ENCODE measurements at places on chromosomes 2 and 18. TPM values are rescaled to one million over a fixed set of nuclear protein-coding genes. Genes with fewer than 3 reads are reported as not detected.
A peak's percentile ranks its signal among the peaks of the same experiment; 100 is the strongest.

GRCh38 chr2:233692648-233693047, at the start of gene UGT1A6:
TSS of gene UGT1A6 (plus strand) at chr2:233692890. CDS start at chr2:233693005, 115 bp downstream.
- no peak for DNase-seq

GRCh38 chr2:74756356-74756890, 77.5 kb upstream of the HK2 start:
- no peak for DNase-seq

DNA sequence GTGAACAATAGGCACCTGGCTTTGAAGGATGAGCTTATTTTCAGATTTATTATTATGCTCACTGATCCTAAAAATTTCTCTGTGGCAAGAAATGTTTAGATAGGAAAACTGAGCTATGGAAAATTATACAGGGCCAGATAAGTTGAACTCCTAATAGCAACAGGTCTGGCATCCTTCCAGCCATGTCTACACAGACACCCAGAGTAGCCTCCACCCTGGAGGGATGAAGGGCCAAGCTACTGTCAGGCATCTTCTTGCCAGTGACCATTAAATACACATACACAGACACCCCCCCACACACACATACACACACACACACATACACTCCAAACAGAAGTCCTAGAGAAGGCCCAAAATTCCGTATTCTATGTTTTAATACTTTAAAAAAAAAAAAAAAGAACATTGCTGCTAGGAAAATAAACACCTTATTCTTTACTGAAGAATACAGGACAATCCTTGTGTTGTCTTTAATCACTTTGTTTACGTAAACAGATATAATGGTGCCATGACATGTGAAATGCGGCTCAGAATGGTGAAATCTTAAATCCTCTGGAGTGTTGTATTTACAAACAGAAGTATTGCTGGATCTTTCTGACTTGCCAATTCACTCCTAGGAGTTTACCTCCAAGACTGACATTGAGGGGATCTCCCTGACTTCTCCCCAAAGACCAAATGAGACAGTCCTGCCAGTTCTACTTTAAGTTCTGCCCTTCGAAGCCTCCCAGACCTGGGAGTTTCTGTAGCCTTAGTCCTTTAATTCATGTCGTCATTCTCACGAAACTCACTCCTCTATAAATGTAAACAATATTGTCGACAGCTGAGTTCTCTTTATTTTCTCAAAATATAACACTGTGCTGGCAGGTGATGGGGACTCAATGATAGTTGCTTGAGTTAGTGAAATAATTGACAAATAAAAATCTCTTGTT, 163.1 kb downstream of the ANTXR1 start:
- no peak for DNase-seq

GRCh38 chr18:79528316-79528695, 132.6 kb downstream of the NFATC1 start:
- no peak for DNase-seq

- no peak for DNase-seq
Measured at GRCh38 chr2:8849327-8849726, 11.9 kb upstream of the KIDINS220 start.

- DNase-seq = no peak
Measured at GRCh38 chr2:135317375-135317774, 213.6 kb downstream of the ZRANB3 start.

DNA sequence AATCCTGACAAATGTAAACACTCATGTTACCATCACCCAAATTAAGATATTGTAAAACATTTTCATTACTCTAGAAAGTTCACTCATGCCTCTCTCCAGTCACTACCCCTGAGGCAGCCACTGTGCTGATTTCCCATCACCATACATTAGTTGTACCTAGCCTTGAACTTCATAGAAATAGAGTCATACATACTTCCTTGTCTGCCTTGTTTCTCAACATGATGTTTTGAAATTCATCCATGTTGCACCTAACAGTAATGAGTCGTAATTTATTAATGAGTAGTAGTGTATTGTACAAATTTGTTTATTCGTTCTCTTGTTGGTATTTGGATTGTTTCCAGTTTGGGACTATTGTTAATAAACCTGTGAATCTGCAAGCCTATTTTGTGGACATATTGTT, 49.0 kb upstream of the TWSG1 start:
- no peak for DNase-seq

DNA sequence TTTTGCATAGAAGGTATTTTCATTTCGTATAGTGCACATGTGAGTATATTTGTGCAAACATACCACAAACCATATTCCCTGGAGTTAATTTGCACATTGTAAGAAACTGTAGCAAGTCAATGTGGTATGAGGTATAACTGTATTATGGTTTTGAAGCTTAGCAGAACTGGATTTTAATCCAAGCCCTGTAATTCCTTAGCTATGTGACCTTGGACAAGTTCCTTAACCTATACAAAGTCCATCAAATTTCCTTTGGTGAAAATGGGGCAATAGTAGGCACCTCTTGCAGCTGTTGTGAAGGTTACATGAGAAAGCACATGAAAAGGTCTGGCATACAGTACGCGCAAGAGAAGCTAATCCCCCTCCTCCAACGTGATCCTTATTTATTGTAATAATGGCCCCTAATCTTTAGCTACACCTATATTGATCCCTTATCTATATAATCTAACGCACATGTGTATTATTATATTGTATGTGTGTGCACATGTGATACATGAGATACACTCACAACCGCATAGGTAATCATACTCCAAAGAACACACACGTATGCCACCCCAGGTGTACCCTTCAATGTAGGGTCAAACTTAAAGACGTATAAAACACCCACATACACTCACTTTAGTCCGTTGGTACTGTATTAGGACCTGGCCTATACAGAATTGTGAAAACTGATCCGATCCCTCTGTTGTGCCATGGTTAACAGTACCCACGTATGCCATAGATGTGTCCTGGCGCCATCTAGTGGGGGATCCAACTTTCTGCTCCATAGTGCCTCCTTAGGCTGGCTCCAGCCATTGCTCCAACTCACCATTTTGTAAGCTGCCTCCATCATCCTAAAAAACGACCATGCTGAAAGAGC, 402.9 kb upstream of the SLC14A2 start:
- peak; percentile 63 for DNase-seq

DNA sequence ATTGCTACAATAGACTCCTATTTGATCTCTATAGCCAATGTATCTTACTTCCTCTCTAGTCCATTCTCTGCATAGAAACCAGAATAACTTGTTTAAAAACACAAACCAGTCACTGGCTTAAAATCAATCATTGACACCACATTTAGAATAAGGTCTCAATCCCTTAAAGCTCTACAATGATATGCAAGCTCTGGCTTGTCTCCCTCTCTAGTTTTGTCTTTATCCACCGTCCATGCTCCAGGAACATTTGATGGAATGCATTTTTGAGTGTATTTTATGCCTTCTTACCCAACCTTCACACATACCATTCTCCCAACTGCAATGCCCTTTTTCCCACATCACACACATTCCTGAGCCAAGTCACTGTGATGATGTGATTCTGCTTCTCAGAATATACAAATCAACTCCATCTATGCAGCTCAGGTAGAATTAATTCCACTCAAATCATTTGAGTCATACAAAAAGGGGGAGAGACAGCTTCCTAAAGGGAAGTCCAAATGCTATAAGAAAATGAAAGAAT, 1107.2 kb downstream of the DPP10 start:
- no peak for DNase-seq

GRCh38 chr2:170314744-170315447, 136.9 kb downstream of the MYO3B start:
- no peak for DNase-seq

DNA sequence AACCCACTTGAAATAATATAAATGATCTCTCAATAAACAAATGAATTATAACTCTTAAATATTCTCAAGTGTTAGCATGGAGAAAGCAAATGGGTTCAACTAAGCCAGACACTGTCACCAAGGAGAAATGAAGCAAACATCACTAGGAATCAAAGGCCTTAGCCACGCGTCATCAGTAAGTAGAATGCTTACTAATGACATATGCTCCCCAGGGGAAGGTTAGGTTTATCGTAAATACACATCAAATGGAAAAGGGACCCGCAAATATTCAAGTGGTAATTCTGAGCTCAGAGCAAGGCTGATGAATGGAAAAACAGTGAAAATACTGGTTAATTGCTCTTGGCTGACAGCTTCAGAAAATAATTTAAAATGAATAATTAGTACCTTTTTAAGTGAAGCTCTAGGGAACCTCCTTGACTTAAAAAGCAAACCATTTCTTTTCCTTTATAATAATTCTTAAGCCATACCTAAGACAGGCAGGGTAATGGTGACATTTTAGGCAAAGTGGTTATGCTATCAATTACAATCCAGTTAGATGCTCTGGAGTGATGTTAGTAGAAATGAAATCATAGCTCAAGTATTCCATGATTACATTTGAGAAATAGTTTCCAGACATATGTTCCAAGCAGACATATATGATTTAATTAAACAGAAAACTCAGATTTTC, 101.5 kb downstream of the ALPK2 start:
- DNase-seq = no peak

GRCh38 chr2:8212239-8212638, 469.6 kb upstream of the ID2 start:
- no peak for DNase-seq

DNA sequence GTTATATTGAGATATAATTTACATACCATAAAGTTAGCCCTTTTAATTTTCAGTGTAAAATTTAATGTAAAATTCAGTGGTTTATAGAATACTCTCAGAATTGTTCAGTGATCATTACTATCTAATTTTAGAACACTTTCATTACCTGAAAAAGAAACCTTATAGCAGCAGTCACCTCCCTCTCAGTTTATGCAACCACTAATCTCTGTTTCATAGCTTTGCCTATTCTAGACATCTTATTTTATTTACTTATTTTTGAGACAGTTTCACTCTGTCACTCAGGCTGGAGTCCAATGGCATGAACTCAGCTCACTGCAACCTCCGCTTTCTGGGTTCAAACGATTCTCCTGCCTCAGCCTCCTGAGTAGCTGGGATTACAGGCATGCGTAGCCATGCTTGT, 479.6 kb downstream of the DPP10 start:
- no peak for DNase-seq

DNA sequence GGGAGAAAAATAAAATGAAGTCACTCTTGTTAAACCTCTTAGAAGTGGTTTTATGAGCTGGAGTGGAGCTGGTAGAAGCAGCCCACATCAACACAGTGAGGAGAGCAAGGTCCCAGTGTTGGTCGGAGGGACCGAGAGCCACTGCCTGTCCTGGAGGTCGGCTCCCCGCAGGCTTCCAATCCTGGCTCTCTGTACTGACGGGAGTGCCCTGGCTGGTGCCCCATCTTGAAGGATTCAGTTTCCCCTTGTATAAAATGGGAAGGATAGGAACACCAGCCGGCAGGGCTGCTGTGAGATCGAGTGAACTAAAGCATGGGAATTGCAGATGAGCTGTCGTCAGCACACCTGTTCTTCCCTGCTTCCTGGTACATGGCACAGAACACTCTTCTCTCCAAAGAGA, 104.3 kb upstream of the ID2 start:
- DNase-seq = no peak

DNA sequence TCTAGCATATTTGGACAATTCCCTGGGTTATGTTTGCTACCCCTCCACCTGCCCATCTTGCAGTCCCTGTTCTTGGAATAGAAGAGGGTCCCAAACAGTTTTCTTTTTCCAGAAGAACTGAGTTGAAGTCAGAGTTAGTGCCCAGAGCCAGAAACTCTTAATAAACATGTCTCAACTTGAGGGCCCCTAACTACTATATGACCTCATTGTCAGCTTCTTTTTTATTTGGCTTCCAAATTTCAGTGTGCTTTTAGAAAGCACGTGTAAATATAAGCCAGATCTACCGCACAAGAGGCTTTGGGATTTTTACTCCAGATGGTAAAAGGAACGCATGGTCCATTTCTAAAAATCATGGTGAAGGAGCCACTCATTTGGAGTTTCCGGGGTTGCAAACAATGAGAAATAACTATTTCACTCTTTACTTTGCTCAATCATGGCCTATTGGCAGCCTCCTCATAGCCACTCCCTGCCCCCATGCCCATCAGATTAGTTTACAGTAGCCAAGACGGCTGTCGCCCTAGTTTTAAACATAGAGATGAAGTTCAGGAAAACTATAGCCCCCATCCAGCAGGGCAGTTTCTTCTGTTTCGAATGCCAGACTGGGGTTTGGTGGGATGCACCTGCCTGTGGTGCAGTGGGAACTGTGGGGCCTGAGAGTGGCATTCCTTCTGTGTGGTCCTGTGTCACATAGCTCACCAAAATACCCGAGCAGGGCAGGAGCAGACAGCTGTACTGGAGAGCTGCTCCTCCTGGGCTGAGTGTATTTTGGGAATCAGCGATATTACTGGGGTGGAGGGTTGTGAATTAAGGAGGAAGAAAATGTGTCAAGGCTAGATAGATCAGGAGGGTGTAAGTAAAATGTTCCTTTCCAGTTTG, 1.7 kb downstream of the MAPRE3 start:
- DNase-seq = no peak

DNA sequence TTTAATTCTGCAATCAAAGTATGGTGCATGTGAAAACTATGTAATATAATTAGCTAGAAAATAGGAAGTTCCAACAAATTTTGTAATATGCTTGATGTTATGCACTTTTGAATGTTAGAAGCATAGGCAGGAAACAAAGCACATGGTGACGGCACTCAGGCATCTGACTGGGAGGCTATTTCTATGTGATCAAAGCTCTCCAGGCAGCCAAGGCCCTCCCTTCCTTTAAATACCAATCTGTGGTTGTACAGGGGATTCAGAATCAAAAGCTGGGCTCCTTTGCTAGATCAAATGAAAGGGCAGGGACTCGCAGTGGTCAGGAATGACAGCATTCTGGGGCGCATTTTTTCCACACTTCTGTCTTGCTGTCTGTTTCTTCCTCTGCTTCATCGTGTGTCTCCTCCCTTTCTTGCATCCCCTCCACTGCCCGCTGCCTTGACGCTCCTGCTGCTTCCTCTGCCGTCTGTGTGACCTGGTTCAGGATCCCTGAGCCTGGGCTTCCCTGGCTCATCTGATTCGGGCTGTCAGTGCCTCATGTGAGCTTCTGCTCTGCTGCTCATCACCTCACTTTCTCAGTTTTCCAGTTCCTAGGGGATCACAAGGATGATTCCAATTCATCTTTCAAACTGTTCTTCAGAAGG, 30.9 kb downstream of the TMEM182 start:
- no peak for DNase-seq

DNA sequence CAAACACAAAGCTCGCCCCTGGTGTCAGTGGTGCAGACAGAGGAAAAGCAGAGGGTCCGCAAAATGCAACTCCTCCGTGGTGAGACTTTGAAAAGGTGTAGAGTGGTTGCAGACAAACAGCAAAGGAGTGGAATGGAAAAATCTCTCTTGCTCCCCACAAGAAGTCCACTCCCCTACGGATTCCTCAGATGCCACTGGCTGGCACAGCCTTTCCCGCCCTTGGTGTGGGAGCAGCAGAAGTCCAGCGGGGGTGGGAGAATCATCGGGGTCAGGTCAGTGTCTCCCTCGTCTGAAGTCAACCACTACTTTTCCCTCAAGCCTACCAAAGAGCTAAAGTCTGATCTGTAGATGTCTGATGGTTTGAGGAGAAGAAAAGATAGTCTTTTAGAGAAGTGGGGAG, 22.3 kb upstream of the B3GNT7 start:
- no peak for DNase-seq

GRCh38 chr18:58364876-58365528, 263.9 kb downstream of the ALPK2 start:
- no peak for DNase-seq

ACADL gene
- not detected for total RNA-seq

DNAH7 gene
- 0.18 TPM for total RNA-seq

ERBB4 gene
- not detected for total RNA-seq
